ENCODE measurements at places on chromosomes 1 and 21. TPM values are rescaled to one million over a fixed set of nuclear protein-coding genes. Genes with fewer than 3 reads are reported as not detected.

DNA sequence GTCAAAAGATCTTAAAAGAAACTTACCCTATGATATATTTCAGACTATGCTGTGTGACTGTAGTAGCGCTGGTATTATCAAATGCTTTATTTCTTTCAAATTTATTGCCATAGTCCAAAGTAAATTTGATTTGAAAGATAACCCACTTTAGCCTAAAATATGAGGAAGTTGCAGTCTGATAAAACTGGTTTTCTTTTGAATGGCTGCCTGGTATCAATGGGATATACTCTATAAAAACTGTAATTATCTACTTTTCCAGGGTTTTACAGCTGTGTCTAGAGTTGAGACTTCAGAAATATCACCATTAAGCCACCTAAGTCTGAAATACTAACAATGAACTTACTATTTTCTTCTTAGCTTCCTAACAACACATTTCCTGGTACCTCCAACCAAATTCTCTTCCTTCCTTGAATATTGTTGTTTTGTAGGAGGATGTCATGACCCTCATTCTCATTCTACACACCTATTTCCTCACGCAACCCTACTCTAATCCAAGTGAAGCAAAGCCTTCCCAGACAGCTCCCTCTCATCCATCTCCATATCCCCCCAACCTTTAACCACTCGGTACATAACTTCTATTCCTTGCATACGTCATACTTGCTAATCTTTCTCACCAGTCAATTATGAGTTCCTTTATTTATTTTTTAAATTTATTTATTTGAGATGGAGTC, 17.0 kb downstream of the KDM5B start:
- no peak for DNase-seq
- no peaks in the 10 kb centered on the region for H3K36me3 ChIP-seq
- no peak overlapping the region for H3K4me3 ChIP-seq
- no peaks in the 10 kb centered on the region for H3K27me3 ChIP-seq
- H3K27ac ChIP-seq: no peak overlapping the region

DNA sequence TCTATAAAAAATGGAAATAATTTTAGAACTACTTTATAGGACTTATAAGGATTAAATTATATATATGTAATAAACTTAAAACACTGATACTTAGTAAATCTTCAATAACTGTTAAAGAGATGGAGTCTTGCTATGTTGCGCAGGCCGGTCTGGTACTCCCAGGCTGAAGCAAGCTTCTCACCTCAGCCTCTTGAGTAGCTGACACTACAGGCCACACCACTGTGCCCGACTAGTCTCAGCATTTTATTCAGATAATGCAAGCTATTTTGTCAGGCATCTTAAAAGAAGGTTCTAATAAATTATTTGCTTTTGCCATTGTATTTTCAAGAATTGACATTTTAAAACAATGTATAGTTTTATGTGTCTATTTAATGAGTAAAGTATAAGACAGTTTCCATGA, 20.8 kb downstream of the CNST start:
- H3K27me3 ChIP-seq: no peaks in the 10 kb centered on the region
- no peak overlapping the region for H3K27ac ChIP-seq
- DNase-seq: no peak
- H3K4me3 ChIP-seq: no peak overlapping the region

DNA sequence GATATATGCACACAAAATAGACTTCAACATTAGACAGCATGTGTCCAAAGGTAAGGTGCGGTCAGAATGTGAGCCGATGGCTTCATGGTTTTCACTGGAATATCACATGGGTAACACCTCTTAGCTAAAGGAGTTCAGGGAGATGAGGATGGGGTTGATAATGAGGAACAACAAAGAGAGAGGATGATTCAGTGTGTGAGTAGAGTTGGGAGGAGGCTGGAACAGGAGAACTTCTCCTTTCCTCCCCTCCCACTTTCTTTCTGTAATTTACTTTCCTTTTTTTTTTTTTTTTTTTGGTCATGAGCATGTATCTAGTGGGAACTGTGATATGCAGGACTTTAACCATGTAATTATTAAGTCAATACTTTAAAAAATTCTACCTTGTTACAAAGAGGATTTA, 99.4 kb downstream of the FASLG start:
- DNase-seq: no peak
- no peaks in the 10 kb centered on the region for H3K27me3 ChIP-seq
- H3K4me3 ChIP-seq: no peak overlapping the region
- H3K27ac ChIP-seq: no peak overlapping the region
- no peaks in the 10 kb centered on the region for H3K4me1 ChIP-seq

DNA sequence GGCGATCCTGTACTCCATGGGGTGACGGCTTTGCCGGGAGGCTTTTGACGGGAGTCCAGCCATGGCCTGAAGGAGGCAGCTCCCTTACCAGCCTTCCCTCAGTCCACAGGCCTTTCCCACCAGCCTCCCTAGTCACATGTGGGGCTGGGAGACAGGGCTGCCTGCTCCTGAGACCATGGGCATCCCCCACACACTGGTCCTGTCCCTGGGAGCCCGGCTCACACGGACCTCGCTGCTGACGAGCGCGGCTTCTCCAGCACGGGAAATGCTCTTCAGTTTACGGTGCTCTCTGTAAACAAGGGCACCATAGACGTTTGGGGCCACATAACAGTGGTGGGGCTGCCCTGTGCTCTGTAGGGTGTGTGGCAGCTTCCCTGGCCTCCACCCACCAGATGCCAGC, 104.5 kb upstream of the TMEM51 start:
- H3K27me3 ChIP-seq: no peaks in the 10 kb centered on the region
- no peaks in the 10 kb centered on the region for H3K36me3 ChIP-seq
- no peak overlapping the region for H3K4me3 ChIP-seq
- DNase-seq: no peak
- H3K27ac ChIP-seq: no peak overlapping the region

DNA sequence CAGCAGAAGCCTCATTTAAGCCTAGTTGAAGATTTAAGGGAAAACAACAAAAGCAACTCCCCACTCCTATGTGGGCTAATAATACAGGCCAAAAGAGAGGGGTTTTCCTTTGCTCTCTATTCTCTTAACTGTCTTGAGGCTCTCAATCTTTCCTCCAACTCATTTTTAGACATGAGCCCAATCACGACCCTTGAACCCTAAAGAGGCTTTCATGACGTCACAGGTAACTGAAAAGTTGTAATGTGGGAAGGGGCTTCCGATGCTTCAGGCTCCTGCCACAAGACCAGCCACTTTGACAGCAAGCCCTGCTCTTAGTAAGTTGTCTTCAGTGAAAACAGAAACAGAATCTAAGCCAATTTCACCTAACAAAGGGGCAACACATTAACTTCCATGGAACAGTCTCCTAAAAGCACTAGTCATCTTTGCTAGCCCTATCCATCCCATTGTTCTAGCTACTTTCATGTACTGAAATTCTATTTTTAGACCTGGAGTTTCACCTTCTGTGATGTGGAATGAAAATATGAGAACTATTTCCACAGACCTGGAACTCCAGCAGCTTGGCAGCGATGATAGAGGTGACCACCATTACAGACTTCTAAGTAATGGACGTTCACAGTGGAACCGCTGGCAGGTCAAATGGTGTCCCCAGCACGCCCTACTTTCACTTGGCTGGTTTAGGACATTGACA, 36.3 kb downstream of the GPR161 start:
- no peak overlapping the region for H3K27ac ChIP-seq
- no peak overlapping the region for H3K4me3 ChIP-seq
- no peaks in the 10 kb centered on the region for H3K36me3 ChIP-seq
- no peaks in the 10 kb centered on the region for H3K27me3 ChIP-seq
- no peak for DNase-seq

DNA sequence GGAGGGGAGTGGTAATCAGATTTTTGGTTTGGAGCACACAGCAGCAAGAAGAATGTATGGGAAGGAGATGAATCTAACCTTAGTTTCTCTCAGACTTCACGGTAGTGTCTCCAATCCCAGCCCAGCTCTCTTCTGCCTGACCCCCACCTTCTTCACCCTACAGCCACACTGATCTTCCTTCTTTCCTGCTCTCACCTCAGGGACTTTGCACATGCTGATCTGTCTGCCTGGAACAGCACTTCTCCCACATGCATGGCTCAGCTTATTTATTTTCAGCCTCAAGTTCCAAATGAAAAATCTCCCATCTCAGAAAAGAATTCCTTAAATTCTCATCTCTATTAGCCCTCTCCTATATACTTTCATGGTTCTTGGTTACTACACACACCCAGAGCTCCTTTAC, 48.8 kb upstream of the LPAR3 start:
- H3K27me3 ChIP-seq: no peaks in the 10 kb centered on the region
- DNase-seq: no peak

DNA sequence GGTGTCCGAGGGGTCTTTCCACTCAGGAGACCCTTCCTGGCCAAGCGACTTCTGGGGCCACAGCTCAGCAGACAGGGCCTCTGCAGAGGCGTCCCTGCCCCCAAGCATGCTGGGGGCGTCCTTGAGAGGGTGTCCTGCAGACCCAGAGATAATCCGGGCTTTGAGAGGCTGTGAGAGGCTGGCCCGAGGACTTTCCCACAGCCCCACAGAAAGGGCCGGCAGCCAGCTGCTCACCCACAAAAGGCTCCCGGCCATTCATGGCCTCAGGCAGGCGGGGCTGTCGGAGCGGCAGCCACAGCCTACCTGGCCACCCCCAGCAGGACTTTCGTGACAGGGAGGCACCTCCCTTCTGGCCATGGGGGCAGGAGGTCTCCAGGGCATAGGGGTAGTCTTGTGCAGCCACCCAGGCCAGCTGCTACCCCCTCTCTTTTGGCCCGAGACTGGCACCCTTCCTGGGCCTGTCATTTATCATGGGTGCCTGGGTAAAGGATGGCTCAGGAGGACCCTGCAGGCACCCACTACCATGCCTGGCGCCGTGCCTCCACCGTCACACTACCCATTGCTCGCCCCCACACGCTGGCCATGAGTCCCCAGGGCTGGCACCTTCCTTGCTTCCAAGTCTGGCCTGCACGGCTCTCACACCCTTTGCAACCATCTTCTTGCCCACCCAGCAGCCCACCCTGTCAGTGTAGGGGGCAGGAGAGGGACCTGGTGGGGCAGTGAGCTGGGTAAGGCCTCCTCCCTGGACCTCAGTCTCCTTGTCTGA, 11.1 kb upstream of the TNFRSF14 start:
- H3K27ac ChIP-seq: no peak overlapping the region
- no peaks in the 10 kb centered on the region for H3K27me3 ChIP-seq
- no peak for DNase-seq
- H3K4me3 ChIP-seq: no peak overlapping the region
- H3K36me3 ChIP-seq: peaks cover 15% of the 10 kb centered on the region
- no peaks in the 10 kb centered on the region for H3K4me1 ChIP-seq

- no peak overlapping the region for H3K27ac ChIP-seq
- H3K4me3 ChIP-seq: no peak overlapping the region
- H3K4me1 ChIP-seq: no peaks in the 10 kb centered on the region
- no peaks in the 10 kb centered on the region for H3K36me3 ChIP-seq
- no peak for DNase-seq
Observed at GRCh38 chr1:24060482-24060881, 51.5 kb downstream of the MYOM3 start.

DNA sequence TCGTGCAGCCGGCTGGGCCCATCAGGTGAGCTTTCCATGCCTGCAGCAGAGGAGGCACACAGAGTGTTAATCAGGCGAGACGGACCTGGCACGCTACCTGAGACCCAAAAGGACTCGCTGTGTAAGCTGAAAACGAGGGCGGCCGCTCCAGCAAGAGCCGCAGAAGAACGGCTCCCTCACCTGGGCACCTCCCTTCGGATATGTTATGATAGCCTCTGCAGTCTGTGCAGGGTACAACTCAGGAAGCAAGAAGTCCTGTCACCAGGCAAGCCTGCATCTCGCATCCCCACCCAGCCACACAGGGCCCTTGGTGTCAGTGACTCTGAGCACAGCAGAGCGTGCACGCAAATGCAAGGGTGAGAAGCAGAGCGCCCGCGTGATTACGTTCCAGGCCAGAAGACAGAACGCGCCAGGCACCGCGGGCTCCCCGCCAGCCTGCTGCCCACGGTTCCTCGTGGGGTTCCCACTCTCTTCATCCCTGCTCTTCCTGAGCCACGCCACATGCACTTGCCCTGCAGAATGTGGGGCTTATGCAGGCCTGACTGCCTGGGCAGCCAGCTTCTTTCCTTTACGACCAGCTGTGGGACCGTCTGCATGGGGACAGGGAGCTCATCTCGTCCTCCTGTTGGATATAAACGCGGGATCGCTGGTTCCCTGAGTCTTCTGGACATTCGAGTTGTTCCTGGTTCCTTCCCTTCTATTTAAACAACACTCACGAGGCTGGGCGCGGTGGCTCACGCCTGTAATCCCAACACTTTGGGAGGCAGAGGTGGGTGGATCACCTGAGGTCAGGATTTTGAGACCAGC, 20.2 kb upstream of the LRRC47 start:
- no peak overlapping the region for H3K4me3 ChIP-seq
- H3K4me1 ChIP-seq: no peaks in the 10 kb centered on the region
- peaks cover 5% of the 10 kb centered on the region for H3K36me3 ChIP-seq
- no peak overlapping the region for H3K27ac ChIP-seq

DNA sequence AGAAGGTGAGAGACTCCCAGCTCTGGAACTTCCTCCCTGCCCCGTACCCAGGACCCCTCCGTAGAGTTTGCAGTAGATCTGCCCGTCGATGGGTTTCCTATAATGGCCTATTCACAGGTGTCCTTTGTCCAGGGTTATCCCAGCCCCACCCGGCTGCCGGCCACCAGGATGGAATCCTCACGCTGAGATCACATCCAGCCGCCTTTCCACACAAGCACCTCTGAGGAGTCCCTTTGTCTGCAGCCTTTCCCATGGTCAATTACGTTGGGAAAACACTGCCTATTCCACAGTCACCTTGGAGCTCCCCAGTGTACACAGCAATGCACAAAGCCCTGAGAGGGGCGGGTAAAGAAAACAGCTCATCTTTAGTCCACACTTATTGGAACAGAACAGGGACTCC, 190.0 kb upstream of the EDN2 start:
- peaks cover 53% of the 10 kb centered on the region for H3K4me1 ChIP-seq
- H3K27me3 ChIP-seq: peaks cover 26% of the 10 kb centered on the region
- H3K4me3 ChIP-seq: no peak overlapping the region
- no peak overlapping the region for H3K27ac ChIP-seq
- no peak for DNase-seq

DNA sequence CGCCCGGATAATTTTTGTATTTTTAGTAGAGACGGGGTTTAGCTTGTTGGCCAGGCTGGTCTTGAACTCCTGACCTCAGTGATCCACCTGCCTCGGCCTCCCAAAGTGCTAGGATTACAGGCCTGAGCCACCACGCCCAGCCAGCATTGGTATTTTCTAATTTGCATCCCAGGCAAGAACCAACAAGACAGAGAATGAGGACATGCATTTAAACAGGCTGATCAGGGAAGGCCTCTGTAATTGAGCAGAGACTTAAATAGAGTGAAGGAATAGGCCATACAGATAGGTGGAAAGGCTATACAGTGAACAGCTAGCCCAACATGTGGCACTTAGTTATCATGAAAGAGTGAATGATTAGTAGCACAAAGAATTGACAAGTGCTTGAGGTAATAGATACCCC, 230.4 kb downstream of the SLC35F3 start:
- H3K4me3 ChIP-seq: no peak overlapping the region
- no peaks in the 10 kb centered on the region for H3K36me3 ChIP-seq
- H3K27ac ChIP-seq: no peak overlapping the region

KANK4 gene
- not detected for total RNA-seq

CLCA4 gene
- not detected for total RNA-seq

GPR161 gene
- 8.4 TPM for total RNA-seq

SLC5A3 gene
- 15.8 TPM for total RNA-seq

TP73 gene
- total RNA-seq: 0.54 TPM

Data from Calu3 (cell line).